ENCODE measurements at places on chromosomes 3 and 15.

DNA sequence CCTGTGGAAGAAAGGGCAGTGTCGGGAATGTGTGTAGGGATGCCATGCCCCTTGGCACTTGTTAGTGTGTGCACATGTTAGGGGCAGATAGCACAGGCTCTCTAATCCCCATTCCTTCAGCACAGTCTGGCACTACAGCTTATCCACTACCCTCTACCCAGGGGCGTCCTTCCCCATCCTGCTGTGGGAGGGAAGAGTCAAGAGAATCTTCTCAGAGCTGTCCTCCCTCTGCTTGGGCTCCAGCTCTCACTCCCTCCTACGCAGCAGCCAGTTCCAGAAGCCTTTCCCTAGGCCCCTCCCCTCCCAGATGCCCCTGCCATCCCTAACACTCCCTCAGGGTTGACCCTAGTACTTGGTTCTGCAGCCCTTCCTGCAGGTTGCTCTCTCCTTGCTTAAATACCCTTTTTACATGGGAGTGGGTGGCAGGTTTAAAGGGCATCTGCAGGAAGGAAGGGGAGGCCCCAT lies 815 bp upstream of the GRM2 start:
- no peak for DNase-seq

GRCh38 chr15:90593499-90594158 lies 63.9 kb downstream of the CRTC3 start:
- no peak for DNase-seq

DNA sequence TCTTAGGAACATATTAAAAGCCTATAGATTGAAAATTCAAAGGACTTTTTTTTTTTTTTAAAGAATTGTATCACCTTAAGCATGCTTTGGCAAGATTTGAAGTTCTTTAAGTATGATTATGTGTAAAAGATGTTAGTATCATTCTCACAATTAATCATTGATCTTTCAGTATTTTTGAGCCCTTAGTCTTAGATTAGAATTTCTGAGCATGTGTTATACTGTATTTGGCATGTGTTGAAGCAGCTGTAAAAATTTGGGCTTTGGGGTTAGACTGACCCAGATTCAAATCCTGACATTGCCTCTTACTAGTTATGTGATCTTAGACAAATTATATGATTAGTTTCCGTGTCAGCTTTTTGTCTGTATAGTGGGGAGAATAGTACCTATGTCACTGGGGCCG lies 6.3 kb downstream of the OXSR1 start:
- no peak for DNase-seq

DNA sequence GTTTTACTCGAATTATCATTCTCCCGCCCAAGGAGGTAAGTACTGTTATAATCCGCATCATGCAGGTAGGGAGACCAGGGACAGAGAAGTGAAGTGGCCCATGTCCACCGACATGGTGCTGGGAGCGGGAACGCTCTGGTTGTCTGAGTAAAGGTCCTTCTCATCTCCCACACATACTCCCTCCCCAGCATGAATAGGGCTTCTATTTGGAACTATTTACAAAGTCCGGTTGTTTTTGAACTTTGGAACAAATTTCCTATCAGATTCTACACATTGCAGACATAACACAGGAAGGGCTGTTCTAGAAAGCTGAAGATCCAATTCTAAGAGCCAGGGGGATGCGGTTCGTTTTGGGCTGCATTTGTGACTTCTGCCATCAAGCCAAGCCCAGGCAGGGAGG lies 94.8 kb upstream of the TLE3 start:
- no peak for DNase-seq

DNA sequence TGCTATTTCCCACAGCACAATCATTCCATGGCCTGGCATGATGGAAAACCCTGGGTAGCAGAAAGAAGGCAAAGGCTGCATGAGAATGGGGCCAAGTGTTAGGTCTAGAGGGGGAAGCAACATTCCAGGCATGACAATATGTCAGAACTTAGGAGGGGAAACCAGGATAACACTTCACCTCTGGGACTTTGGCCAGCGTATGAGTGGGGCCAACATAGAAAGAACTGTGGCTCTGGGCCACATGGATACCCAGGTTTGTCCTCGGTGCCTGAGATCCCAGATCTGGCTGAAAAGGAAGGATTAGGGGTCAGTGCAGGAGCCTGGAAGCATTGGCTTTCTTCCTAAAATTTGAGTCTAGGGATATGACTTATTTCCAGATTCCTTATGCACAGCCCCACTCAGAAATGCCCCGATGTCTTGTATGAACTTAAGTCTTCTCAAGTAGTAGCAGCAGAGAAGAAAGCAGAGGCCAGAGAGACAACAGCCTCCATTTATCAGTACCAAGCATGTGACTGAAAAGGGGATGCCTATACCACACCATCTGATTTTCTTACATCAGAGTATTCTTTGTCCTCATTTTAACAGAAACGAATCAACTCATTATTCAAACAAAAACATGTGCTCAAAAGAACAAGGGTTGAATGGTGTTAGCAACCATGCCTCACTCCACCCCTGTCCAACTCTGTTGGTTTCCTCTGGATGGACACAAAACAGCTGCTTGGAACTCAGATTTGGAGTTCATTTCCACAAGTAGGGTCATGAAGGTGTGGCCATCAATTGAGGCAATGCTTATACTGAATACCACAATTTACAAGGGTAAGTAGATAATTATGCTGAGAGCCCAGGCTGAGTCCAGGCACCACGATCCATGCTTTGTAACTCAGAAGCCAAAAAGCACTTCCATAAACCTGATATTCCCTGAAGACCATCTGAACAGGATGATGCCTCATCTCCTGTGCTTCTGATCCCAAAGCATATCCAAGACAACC lies 43.7 kb upstream of the NDUFB4 start:
- DNase-seq: no peak

Measured in LHCN-M2 (cell line).